ENCODE measurements at places on chromosomes 11 and 22. TPM values are rescaled to one million over a fixed set of nuclear protein-coding genes. Genes with fewer than 3 reads are reported as not detected.

The SYCE3 gene
- total RNA-seq: not detected

The OR2AG1 gene
- not detected for total RNA-seq

The OR51B4 gene
- 0.42 TPM for total RNA-seq

The MOGAT2 gene
- total RNA-seq: 8.2 TPM

The PRRG4 gene
- 8.6 TPM for total RNA-seq

The FEN1 gene
- total RNA-seq: 10.4 TPM

The SPON1 gene
- total RNA-seq: 37.1 TPM

The MYBPC3 gene
- total RNA-seq: 0.18 TPM

The DMC1 gene
- total RNA-seq: 2.2 TPM

The IGF2 gene
- 61.1 TPM for total RNA-seq

The SLC22A8 gene
- total RNA-seq: not detected

The GALNT18 gene
- 13.3 TPM for total RNA-seq

The MAPK11 gene
- total RNA-seq: 15.4 TPM

The PATE2 gene
- total RNA-seq: 0.23 TPM

The OR4C46 gene
- not detected for total RNA-seq

The MUC5AC gene
- not detected for total RNA-seq

The PRR14L gene
- total RNA-seq: 63.3 TPM

The EHF gene
- 309 TPM for total RNA-seq

The ANKK1 gene
- 1.4 TPM for total RNA-seq

The P2RX6 gene
- total RNA-seq: 5.7 TPM

Measured in ureter (tissue), 1 donor.